ENCODE measurements at places on chromosomes 11 and 22.

DNA sequence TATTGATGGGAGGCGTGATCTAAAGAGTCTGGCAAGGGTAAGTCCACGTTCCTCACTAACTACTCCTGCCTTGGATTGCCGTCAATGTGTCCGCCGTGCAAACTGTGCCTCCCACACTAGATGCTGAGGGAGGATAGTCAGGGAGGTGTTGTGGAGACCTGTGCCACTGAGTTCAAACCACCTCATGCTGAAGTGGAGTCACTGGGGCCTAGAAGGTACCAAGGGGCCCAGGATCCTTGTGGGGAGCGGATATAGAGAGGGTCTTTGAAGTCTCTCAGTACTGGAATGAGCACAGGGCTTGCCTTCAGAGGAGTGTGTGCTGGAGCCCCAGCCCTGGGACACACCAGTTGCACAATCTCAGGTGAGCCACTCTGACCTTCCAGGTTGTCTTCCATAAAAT, 27.1 kb upstream of the TMPRSS4 start:
- no peak for DNase-seq

- no peak for DNase-seq
Measured at GRCh38 chr22:25136953-25137576, 62.6 kb upstream of the CRYBB3 start.

DNA sequence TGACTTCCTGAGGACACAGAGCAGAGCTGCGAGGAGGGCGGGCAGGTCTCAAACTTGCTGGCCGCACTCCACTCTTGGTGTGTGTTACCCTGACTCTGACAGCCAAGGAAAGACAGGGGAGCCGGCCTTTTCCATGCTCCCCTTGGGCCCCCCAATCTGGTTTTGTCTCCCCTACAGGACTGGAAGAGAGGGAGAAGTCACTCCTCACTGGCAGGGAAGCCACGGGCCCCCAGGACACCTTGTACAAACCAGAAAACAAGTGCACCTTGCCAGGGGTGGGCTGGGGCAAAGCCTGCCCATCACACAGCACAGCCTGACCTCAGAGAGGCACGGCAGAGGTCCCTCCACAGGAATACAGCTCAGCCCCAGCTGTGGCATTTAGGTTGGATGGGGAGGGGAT, 20.2 kb downstream of the CBX7 start:
- no peak for DNase-seq

GRCh38 chr11:16603890-16604793, 134.3 kb upstream of the C11orf58 start:
- no peak for DNase-seq

- DNase-seq = no peak
Measured at GRCh38 chr11:14546672-14547071, 26.5 kb upstream of the PSMA1 start.

- peak; percentile 23 for DNase-seq
Measured at GRCh38 chr11:94747601-94748041, 20.5 kb upstream of the AMOTL1 start.

- DNase-seq = peak; percentile 81
Measured at GRCh38 chr22:36467042-36467810, 14.2 kb downstream of the TXN2 start.

DNA sequence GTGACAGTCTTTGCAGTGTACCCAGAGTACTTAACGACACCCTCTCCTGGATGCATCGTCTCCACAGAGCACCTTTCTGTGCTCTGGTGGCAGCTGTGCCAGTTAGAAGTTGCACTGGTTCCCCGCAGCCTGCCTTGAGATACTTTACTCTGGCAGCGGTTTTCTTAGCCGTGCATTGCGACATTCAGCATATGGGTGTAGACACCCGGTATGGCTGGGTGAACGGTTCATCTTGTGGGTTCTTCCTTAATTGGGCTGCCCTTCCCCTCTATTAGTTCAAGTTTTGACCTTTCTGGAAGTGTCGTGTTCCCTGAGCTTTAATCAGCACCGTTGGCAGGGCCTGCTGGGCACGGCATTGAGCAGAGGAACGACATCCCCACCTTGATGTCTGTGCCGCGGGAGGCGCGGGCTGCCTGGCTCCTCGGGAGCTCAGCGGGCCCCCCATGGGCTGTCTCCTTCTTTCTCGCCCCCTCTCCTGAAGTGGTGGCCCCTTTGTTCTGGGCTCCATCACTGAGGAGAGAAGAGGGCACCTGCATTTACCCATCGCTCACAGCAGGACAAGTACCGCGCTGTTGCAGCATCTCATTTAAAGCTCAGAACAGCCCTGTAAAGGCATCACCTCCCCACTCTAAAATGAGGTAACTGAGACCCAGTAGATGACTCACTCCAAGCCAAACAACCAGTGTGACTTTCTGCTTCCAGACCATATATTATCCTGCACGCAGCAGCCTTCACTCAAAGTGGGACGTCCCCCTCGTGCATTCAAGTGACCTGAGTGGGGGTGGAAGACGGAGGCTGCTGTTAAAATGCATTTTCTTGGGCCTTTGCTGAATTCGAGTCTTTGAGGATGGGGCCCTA, 13.3 kb downstream of the FAM83F start:
- peak; percentile 20 for DNase-seq

GRCh38 chr22:24164940-24165339, 16.3 kb upstream of the SUSD2 start:
- DNase-seq = peak; percentile 54

- DNase-seq = no peak
Measured at GRCh38 chr11:61349916-61350315, 11.8 kb downstream of the CYB561A3 start.

DNA sequence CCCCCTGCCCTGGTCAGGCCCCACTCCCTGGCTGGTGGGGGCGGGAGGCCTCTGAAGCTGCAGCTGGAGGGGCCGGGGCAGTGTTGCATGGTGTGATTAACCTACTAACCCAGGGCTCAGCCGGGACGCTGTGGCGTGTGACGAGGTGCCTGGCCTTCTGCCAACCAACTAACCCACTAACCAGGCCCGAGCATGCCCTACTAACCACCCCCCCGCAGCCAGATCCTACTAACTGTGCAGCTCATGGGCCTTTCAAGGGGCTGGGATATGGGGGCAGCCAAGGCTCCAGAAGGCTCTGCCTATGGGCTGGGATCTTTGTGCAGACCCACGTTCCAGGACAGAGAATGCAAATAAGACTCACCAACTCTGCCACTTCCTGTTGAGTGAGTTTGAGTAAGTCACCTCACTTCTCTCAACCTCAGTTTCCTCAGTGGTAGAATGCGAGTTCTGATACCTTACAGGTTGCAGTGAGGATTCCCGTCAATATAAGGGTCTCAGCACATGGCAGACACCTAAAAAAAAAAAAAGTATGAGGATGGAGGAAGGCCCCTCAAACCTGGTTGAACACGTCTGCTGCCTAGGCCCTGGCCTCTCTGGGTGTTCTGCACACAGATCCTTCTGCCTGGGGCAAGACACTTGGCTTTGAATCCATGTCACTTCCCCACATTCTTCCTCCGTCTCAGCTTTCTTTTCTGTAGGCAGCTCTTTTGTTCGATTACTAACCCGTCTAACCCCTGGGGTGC, 14.1 kb downstream of the MIAT start:
- DNase-seq = no peak

Measured in amniotic epithelial cell (primary cell).